ENCODE measurements at places on chromosomes 3 and 15.
A peak's percentile ranks its signal among the peaks of the same experiment; 100 is the strongest.

DNA sequence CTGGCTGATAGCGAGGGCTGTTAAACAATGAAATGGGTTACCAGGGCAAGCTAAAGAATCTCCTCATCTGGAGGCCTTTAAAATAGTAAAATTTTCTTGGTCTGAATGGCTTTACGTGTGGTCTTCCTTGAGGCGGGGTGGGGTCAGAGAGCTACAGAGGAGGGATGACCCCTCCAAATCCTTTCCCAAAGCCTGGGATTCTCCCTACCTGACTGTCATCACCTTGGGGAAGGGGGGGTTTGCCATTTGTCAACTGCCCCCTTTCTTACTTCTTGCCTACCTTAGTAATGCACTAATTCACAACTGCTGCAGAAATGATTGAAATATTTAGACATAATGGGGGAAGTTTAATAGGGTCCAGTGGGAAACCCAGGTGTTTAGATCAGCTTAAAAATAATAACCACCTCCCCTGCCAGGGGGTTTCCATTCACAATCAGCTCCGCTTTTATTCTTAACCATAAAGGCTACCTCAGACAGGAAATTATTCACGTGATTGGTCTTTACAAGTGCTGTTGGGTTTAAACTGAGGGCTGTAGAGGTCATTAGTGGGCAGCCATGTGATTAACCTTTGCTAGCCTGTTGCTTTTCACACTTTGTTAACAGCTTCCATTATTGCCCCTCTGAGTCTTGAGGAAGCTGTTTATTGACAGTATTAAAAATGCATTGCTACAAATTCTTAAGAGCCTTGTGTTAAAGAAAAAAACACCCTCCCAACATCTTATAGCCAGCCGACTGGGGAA, 276.5 kb upstream of the ATP11B start:
- DNase-seq: no peak

DNA sequence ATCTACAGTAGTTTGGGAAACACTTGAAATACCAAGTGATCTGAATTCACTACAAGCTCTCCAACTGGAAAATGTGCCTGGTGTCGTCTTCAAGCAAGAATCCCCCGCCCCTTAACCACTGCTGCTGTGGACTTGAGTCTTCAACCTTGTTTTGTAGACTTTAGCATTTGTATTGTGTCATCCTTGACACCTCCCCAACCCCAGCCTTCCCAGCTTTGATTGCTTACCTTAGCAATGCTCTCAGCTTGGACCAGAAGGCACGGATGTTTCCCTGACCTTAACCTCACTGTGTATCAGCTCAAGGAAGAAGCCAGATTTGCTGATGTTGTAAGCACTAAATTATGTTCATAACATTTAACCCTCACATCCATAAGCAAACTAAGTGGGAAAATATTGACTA, 146.4 kb downstream of the IGF1R start:
- DNase-seq: no peak

DNA sequence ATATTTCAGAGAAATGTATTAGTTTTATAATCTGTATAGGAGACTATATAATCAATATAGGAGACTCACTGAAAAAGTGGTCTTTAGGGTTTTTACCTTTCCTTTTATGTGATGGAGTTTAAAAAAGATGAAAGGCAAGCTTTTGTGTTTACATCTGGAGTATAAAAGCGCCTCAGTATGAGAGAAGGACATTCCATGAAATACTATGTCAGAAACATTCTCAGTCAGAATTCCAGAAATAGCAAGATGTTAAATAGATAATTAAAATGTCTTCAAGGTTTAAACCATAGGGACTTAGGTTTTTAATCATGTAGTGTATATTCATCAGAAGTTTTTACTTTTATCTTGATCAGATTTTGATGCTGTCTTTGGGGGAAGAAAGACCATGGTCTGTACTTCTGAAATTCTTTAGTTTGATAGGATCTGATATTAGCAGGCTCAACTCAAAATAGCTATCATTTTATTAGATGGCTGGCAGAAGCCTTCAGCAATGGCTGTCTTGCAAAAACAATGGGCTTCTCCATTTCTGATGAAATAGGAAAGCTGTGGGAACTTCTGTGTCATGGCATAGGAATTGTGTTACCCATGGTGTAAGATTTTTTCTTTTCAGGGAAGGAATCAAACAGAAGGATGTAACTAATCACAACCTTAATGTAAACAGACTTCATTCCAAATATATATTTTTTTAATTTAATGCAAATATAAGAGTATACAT, 209.6 kb upstream of the PLSCR5 start:
- peak; percentile 18 for DNase-seq

GRCh38 chr3:186759231-186759930, 24.0 kb upstream of the EIF4A2 start:
- no peak for DNase-seq

DNA sequence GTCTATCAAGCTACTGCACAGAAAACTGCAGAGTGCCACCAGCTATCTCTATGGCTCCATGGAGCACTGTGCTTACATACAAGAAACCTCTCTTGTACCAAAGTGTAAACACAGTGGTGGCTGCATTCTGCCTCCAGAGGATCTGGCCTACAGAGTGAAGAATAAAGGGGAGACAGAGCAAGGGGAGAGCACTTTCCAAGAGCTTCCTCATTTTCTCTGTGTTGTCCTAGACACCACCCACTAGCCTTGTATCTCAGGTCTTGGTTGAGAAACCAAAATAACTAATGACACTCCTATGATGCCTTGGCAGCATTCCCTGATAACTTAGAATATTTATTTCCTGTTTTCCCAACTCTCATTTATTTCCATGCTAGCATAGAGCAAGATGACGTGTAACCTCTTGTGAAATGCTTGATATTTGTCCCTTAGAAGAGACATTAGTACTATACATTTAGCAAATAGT, 56.9 kb upstream of the PHLDB2 start:
- peak; percentile 98 for DNase-seq

DNA sequence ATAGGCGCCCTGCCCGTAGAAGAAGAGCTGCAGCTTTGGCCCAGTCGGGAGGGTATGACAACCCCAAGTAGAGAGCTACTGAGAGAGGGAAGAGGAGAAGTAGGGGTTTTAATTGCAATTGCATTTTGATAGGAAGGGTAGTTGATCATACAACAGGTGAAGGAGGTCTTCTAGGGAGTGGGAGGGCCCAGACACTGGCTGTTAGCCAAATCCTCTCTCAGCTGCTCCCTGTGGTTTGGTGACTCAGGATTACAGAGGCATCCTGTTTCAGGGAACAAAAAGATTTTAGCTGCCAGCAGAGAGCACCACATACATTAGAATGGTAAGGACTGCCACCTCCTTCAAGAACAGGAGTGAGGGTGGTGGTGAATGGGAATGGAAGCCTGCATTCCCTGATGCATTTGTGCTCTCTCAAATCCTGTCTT, 408.9 kb upstream of the THBS1 start:
- DNase-seq: peak; percentile 98

GRCh38 chr3:184542577-184542976, 19.0 kb upstream of the EPHB3 start:
- DNase-seq: no peak

GRCh38 chr3:192881159-192881786, 36.4 kb downstream of the MB21D2 start:
- no peak for DNase-seq
